ENCODE measurements at places on chromosomes 2 and 18.

DNA sequence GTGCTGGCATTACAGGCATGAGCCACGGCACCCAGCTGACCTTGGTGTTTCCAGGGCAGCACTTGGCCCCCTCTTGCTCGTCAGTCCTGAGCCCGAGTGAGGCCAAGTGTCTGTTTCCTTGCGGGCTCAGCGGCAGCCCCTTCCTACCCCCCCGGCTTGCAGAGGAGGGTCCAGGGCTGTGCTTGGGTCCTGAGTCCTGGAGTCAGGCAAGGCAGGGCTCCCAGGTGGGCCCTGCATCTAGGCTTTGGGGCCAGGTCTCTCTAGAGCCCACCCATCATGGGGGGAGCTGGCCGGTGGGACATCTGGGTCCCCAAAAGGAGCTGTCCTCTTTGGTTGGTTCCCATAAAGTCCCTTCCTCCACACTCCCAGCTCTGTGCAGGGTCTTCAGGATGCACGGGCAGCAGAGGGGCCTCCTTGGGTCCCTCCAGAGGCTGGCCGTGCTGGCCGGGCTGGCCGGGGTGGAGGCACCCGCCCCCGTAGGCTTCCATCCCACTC lies 63.7 kb upstream of the HPCAL1 start:
- DNase-seq: no peak

DNA sequence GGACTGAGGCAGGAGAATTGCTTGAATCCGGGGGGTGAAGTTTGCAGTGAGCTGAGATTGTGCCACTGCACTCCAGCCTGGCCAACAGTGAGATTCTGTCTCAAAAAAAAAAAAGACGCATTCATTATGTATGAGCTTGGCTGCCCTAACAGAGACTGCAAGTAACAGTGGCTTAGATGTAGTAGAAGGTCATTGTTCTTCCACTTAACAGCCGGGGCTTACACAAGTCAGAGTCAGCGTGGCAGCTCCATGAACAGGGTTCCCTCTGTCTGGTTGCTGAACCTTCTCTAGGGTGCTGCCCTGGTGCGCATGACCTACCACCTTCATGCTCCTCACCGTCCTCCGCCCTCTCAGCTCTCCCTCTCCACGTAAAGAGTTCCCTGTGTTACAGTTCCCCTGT lies 49.1 kb upstream of the IGFBP2 start:
- DNase-seq: no peak

- DNase-seq: no peak
These were observed 38.0 kb upstream of the ERMN start for GRCh38 chr2:157363612-157364101.

DNA sequence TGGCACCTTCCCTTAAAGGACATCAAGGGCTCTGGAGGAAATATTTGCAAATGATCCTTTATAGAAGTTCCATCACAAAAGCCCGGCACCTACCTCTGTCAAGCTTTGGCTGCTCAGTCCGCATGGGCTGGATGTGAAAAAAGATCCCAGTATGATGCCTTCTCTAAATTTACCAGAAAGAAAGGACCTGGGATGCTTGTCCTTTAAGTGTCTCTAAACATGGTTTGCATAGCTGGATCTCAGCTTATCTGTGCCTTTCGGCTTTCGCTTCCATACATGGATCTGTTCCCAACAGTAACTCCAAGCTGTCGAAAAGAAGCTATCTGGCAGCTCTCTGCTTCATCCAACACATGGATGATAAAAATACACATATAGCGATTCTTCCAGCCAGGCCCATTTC lies 60.4 kb upstream of the SLC8A1 start:
- DNase-seq: no peak

DNA sequence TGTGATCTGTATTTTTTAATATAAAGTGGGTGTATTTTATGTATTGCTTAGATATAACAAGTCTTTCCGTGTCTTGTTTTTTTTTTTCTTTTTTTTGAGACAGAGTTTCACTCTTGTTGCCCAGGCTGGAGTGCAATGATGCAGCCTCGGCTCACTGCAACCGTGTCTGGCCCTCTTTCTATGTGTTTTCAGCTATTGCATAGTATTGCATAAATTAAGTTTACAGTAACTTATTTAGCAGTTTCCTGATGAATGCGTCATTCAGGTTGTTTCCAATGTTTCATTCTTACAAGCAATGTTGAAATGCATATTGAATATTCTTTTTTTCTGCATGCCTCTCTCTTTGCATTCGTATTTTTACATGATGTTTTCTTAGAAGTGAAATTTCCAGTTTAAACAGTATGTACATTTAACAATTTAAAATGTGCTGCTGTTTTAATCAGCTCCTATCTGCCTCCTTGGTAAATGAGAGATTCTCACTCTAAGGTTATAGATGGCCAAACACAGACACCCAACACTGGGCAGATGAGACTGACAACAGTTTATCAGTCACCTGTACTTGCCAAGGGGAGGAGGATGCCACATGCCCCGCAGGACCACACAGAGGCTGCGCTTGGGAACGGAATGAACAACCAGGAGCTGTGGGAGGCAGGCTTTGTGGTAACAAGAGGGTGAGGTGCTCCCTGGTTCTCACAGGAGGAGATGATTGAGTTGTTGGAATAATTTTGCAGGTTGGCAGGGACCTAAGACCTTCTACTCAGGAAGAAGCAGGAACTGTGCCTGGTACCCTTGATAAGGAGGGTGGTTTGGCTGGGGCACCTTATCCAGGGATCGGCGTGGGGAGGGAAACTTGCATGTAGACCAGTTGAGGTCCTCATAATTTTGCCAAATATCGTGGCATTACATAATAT lies 7.5 kb downstream of the SLC9A4 start:
- DNase-seq: no peak

- DNase-seq: no peak
These were observed 62.6 kb downstream of the DSEL start for GRCh38 chr18:67453901-67454300.

GRCh38 chr18:75421656-75422055 lies 5.8 kb downstream of the SMIM21 start:
- no peak for DNase-seq
